ENCODE measurements at places on chromosomes 2 and 18. TPM values are rescaled to one million over a fixed set of nuclear protein-coding genes. Genes with fewer than 3 reads are reported as not detected.

Gene CXCR2
- total RNA-seq = 1.6 TPM

Gene ZNF804A
- total RNA-seq = 0.52 TPM

Gene SIX3
- not detected for total RNA-seq

Gene PIEZO2
- 33.2 TPM for total RNA-seq

Gene COL6A3
- total RNA-seq = 548 TPM

GRCh38 chr2:112870841-112871835 lies 34.6 kb upstream of the IL1B start:
- no peaks in the 10 kb centered on the region for H3K36me3 ChIP-seq
- peaks cover 11% of the 10 kb centered on the region for H3K4me1 ChIP-seq
- DNase-seq = peak; percentile 8

DNA sequence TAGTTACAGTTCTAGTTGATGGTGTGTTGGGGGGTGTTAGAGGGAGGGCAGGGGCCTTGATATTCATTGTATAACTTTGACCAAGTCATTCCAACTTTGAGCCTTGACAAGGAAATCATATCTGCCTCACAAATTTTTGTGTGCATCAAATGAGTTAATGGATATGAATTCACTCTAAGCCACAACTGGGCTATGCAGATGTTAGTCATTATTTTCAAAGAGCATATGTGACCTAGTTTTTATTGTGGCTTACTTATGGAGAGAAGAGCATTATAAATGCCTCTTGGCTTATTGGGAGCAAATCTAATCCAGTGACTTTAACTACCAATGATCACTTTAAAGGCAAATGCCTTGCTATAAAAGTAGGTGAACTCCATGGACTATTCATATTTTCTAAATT lies 250.2 kb downstream of the LPIN1 start:
- no peaks in the 10 kb centered on the region for H3K4me1 ChIP-seq
- DNase-seq = no peak
- H3K36me3 ChIP-seq = no peaks in the 10 kb centered on the region
- no peaks in the 10 kb centered on the region for H3K27me3 ChIP-seq
- H3K27ac ChIP-seq = no peak overlapping the region

DNA sequence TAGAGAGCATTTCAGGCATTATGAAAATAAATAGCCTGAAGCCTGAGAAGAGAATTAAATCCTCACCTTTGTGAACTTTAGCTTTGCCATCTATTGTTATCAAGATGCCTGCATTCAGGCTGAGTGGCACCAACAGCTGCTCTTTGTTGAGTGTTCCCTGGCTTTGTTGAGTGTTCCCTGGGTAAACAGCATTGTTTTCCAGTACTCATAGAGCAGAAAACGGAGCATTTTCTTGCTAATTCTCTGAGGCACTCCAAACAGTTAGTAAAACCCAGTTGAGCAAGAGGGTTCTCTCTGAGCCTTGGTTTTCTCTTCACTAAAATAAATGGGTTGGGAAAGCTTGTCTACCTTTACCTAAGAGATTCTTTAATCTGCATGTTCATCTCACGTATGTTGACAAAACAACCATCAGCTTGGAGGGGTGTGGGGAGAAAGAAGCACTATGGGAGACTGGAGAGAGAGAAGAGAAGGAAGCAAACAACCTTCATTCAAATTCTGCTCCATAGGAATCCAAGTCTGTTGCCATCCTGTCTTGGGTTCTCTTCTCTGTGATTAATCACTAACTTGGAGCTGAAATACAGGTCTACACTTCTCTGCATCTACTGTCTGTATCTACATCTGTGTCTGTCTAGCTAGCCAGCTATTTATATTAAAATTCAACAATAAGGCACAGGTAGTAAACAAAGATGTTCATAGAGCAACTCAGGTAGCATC lies 567.0 kb upstream of the SOX11 start:
- H3K4me1 ChIP-seq = peaks cover 12% of the 10 kb centered on the region
- H3K27ac ChIP-seq = no peak overlapping the region
- no peak overlapping the region for H3K4me3 ChIP-seq
- H3K36me3 ChIP-seq = no peaks in the 10 kb centered on the region
- DNase-seq = no peak
- H3K27me3 ChIP-seq = no peaks in the 10 kb centered on the region

DNA sequence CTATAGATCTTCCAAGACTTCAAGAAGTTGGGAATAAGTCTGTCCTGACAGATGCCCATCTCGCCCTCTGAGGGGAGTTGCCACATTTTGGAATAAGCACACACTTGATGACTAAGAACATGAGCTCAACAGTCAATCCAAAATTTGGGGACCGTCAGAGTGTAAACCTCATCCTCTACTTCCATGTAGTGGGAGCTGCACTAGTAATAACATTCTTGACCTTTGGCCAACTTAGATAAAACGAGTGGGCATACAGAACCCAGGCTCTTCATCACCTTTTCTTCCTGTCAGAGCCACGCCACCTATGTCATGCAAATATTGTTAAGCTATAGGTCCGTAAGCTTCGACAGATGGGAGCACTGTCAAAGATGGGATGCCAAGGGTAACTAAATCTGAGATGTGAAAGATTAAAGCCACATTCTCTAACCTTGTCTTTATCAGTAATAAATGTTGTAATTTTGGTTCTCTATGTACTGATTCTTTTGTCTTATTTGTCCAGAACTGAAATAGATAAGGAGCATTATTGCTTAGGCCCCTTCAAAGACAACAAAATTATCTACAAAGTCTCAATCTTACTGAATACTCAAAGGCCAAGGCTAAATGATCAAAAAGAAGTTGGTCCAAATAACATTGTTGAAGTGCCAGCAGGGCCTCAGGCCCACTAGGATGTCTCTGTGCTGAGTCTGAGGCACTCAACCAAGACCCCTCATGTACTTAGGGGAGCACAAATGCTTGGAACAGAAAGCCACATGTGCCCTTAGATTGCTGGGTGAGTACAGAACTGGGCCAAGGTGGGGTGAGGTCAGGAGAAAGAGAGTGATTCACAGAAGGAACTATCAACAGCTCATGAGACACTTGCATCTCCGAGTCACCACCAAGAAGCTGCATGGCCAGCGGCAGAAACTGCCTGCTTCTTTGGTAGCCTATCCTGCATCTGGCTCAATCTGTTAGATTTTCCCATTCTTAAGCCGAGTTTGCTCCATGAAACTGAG lies 15.0 kb downstream of the CDH2 start:
- no peak overlapping the region for H3K27ac ChIP-seq
- H3K27me3 ChIP-seq = no peaks in the 10 kb centered on the region
- no peak overlapping the region for H3K4me3 ChIP-seq
- no peaks in the 10 kb centered on the region for H3K4me1 ChIP-seq
- DNase-seq = no peak

DNA sequence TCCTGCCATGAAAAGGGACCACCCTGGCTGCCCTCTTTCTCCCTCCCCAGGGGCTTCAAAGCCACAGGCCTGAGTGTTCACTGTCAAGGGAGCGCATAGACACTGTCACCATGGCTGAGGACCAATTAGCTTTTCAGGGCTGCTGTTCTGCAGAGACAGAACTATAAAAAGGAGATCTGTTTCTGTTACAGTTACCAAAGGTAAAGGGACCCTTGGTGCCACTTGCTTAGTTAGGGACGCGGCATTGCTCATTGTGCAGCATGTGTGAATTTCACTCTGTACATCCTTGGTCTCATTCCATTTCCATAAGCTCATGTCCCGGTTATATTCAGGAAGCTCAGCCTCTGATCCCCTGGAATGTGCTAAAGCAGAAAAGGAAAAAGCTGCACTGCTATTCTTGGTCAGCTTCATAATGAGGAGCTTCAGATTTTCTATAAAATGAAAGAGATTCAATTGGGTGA lies 55.5 kb upstream of the RNF152 start:
- H3K36me3 ChIP-seq = no peaks in the 10 kb centered on the region
- DNase-seq = peak; percentile 63
- H3K27me3 ChIP-seq = no peaks in the 10 kb centered on the region
- no peak overlapping the region for H3K4me3 ChIP-seq
- peaks cover 15% of the 10 kb centered on the region for H3K4me1 ChIP-seq

DNA sequence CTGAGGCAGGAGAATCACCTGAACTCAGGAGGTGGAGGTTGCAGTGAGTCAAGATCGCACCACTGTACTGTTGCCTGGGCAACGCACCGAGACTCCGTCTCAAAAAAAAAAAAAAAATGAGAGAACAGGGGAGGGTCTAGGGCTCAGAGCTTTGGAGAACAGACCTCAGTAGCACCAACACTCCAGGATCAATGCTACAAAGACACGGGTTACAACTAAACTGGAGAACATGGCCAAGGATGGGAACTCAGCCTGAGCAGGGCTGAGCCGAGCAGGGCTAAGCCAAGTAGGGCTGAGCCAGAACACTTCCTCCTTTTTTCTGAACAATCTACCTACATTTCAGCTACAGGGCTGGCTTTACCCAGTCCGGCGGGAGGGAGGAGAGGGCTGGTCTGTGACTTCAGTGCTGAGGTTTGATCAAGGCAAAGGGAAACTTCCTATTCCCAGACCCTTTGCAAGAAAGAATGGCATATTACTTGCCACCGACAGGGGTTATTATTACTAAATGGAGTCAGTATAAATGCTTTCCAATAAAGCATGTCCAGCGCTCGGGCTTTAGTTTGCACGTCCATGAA lies 2.9 kb upstream of the CASP8 start:
- no peaks in the 10 kb centered on the region for H3K36me3 ChIP-seq
- peak overlapping the region; percentile 97 for H3K27ac ChIP-seq
- no peaks in the 10 kb centered on the region for H3K4me1 ChIP-seq
- DNase-seq = peak; percentile 16
- no peak overlapping the region for H3K4me3 ChIP-seq

Data from lung (tissue), 17 donors.